ENCODE measurements at places on chromosomes 7 and 10. TPM values are rescaled to one million over a fixed set of nuclear protein-coding genes. Genes with fewer than 3 reads are reported as not detected.

GALNT17 gene
- total RNA-seq: 7.1 TPM

DDC gene
- total RNA-seq: 3.1 TPM

FAM20C gene
- total RNA-seq: 58.8 TPM

ZNF716 gene
- not detected for total RNA-seq

DNA sequence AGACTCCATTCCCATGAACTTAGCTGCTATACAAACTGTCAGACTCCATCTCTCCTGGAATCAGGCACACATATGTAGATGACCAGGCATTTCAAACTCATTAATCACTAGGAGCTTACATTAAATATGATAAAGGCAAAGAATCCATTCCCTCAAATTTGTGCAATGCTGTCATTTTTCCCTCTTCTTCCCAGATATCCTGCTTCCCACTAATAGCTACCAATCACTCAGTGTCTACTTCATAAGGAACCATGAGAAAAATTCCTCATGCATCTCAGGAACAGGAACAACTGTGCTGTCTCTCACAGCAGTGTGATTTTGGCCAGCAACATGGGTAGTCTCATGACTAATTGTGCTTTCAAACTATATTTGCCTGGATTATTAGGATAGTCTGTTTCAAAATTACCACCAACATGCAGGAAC, 133.9 kb downstream of the DKK1 start:
- no peak for DNase-seq

DNA sequence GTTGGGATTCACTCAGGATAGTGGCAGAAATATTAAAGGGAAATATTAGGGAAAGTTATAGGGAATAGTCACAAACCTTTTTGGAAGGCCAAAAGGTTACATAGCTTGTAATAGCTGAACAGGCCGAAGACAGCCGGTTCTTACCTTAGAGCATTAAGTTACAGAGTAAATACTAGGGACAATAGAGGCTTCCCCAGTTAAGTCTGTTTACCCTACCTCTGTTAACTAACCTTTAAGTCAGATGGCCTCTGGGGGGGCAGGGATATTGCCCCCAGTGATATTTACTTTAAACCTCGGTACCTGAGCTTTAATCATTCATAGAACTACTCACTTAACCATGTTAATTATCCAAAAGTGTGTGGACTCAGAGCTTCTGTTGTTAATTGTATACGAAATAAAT, 7.4 kb downstream of the POLR1F start:
- DNase-seq: no peak

GRCh38 chr10:1736144-1736971, 967 bp downstream of the ADARB2 start:
- no peak for DNase-seq

DNA sequence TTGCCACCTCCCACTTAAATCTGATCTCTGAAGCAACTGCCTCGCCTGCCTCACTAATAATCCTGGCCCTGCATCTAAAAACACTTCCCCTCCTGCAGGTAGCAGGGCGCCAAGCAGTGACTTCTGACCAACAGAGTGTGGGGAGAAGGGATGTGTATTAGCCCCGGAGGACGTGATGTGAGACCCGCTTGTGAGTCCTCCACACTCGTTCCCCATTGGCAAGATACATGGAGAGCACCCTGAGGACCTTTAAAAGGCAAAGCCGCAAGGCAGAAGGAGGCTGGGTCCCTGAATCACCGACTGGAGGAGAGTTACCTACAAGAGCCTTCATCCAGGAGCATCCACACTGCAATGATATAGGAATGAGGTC, 6.1 kb upstream of the PILRA start:
- peak; percentile 30 for DNase-seq

DNA sequence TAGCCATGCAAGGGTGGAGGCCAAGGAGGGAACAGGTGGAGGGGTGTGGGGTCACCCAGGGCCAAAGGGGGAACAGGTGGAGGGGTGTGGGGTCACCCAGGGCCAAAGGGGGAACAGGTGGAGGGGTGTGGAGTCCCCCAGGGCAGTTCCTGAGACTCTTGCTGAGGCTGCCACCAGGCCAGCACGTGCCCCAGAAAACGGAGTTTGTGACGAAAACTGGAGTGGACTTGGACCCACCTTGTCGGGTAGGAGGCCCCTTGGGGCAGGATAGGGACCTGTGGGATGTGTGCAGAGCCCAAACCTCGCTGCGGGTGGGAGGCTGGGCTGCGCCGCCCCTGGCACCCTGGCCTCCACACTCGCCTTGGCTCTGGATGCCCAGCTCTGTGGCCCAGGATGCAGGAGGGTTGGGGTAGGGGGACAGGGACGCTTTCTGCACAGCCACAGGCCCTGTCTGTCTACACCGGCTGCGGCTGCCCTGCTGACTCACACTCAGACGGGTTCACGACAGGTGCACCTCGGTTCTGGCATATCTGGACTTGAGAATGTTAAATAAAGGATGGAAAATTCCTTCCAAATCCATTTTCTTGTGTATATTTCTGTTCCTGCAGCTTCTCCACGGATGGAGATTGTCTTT, 562 bp upstream of the ADGRA1 start:
- no peak for DNase-seq

DNA sequence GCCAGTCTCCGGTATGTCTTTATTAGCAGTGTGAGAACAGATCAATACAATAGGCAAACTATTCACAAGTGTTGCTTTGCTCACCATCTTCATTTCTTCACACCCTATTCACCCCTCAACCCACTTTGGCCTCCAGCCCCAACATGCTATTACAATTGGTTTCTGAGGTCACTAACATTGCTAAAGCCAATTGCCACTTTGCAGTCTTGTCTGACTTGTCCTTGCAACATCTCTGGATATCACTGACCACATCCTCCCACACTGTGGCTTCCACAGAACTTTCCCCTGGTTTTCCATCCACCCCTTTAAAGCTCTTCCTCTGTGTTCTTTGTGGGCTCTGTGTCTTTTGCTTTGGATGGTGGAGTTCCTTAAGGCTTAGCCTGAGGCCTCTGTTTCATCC, 5.2 kb upstream of the APBB1IP start:
- DNase-seq: no peak

GRCh38 chr10:12766223-12766622, 235.3 kb downstream of the CCDC3 start:
- DNase-seq: no peak

- no peak for DNase-seq
These were observed 59.4 kb downstream of the USP6NL start for GRCh38 chr10:11551916-11552602.

DNA sequence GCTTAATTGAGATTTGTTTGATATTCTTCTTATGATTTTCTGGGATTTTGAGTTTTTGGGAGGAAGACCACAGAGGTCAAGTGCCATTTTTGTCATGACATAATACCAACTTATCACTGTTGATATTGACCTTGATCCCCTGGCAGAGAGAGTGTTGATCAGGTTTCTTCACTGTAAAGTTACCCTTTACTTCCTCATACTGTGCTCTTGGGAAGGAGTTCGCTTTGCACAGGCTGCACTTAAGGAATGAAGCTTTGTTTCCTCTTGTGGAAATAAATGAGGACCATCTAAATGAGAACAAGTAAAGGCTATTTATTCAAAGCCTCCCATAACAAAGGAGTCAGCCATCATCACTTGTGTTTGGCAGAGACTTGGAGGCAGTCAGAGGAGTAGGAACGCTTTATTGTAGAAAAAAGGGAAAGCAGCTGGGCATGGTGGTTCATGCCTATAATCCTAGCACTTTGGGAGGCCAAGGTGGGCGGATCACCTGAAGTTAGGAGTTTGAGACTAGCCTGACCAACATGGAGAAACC, 16.1 kb downstream of the ST7 start:
- no peak for DNase-seq

- DNase-seq: no peak
These were observed 145.2 kb downstream of the HERPUD2 start for GRCh38 chr7:35549781-35550180.
